ENCODE measurements at places on chromosomes 2 and 18.

- ATAC-seq, result no peak
These were observed 1080.2 kb upstream of the NRXN1 start for GRCh38 chr2:52112141-52112540.

DNA sequence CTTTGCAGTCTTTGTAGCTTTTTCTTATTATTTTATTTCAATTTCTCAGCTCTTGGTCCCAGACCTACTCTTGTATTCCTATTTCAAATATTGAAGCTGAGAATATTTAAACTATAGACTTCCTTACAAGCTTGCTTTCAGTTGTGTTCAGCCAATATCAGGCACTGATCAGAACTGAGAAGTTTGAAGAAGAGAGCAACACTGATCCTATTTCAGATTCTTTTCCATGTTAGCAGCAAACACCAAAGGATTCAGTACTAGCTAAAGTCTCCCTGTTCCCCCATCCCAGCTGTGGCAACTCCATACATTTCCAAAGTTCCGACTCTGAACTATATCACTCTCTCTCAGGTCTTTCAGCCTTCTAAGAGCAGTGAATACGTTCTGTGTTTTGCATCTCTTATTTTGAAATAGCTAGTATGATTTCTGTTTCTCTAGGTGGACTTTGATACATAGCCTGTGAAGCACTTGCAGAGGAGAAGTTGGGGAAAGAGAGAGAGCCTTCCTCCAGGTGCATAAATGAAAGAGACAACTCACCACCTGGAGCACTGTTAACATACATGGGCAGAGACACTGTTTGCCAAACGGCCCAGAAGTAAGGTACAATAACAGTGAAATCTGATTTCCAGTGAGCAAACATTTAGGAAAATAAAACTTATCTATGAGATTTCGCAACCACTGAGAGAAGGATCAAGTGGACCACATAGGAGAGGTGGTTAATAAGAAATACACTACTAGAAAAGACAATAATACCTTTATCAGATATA is 135.0 kb upstream of the ZNF804A start:
- no peak for ATAC-seq

DNA sequence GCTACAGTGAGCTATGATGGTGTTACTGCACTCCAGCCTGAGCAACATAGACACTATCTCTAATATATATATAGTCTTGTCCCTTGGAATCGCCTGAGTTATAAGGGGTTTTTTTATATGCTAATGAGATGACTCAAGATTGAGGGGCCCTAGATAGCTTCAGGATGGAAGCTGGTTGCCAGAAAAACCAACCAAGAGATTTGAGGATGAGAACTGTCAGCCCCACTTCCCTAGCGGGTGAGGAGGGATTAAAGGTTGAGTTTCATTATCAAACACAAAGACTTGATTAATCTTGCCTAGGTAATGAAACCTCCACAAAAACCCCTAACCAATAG is 12.6 kb upstream of the GALM start:
- no peak for ATAC-seq

DNA sequence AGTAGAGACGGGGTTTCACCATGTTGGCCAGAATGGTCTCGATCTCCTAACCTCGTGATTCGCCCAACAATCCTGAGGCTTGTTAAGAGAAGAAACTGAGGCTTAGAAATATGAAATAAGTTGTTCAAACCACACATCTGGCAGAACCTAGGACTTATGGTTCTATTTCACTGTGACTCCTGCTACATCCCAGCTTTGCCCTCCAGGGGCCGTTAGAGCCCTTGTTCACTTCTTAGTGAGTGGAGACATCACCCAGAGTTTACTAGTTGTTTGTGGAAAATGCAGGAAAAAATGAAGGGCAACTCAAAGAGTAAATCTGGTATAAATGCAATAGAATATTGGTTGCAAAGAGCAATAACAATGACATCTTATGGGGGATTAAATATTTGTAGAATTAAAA is 43.9 kb downstream of the MARCHF4 start:
- ATAC-seq, result peak; percentile 67

GRCh38 chr18:6731222-6731596 is 1.7 kb downstream of the ARHGAP28 start:
- peak; percentile 52 for ATAC-seq

GRCh38 chr18:3836483-3837335 is 386.7 kb downstream of the TGIF1 start:
- no peak for ATAC-seq

GRCh38 chr2:222907790-222908441 is 47.1 kb downstream of the ACSL3 start:
- no peak for ATAC-seq

- no peak for ATAC-seq
These were observed 169.1 kb downstream of the CDH2 start for GRCh38 chr18:28007841-28008240.

GRCh38 chr2:239253264-239253663 is 147.6 kb downstream of the HDAC4 start:
- no peak for ATAC-seq

GRCh38 chr2:199602271-199602895 is 144.6 kb upstream of the SATB2 start:
- peak; percentile 68 for ATAC-seq

GRCh38 chr2:31381601-31382000 is 32.9 kb downstream of the XDH start:
- no peak for ATAC-seq

GRCh38 chr2:215431778-215432758 is 3.8 kb downstream of the FN1 start:
- ATAC-seq, result no peak

GRCh38 chr2:218953366-218953954 is 6.0 kb upstream of the CDK5R2 start:
- no peak for ATAC-seq

DNA sequence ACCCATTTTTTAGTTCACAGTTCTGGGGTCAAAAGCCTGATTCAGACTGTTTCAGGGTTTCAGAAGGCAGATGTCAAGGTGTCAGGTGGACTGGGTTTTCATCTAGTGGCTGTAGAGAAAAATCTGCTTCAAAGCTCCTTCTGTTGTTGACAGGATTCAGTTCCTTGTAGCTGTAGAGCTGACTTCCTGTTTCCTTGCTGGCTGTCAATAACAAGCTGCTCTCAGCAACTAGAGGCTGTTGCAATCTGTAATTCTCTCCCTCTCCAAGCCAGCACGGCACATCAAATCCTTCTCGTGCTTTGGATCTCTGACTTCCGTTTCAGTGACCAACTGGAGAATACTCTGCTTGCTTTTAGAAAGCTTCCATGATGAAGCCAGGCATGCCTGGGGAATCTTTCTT is 179.4 kb downstream of the DOK6 start:
- no peak for ATAC-seq

- no peak for ATAC-seq
These were observed 29.7 kb downstream of the INO80D start for GRCh38 chr2:206056286-206056685.

GRCh38 chr18:59699061-59699460 is 1.8 kb upstream of the CCBE1 start:
- ATAC-seq, result no peak

- ATAC-seq, result peak; percentile 56
These were observed 4.9 kb downstream of the DAW1 start for GRCh38 chr2:227876300-227876801.

- no peak for ATAC-seq
These were observed 176.4 kb downstream of the ALK start for GRCh38 chr2:29744976-29745375.

GRCh38 chr2:68320118-68320641 is 431 bp upstream of the CNRIP1 start:
- no peak for ATAC-seq

DNA sequence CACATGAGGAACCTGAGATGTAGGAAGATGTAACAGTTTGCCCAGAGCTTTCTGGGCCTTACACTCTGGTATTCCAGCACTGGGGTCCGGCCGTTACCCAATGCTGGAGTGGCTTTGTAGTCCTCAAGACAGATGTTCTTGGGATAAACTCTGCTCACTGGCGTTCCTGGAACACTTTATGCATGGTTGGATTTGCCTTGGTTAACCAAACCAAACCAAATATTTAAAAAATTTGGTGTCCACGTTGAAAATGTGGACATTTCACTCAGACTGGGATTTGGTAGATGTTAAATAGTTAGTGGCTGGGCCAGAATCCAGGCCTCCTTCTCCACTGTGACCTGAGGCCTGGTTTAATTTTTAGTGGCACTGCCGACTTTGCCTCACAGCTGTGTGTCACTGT is 81.5 kb downstream of the ACOXL start:
- no peak for ATAC-seq

- ATAC-seq, result no peak
These were observed 82.6 kb downstream of the MARCO start for GRCh38 chr2:119024568-119024967.

GRCh38 chr2:68689553-68690537 is 44.8 kb upstream of the ARHGAP25 start:
- no peak for ATAC-seq

DNA sequence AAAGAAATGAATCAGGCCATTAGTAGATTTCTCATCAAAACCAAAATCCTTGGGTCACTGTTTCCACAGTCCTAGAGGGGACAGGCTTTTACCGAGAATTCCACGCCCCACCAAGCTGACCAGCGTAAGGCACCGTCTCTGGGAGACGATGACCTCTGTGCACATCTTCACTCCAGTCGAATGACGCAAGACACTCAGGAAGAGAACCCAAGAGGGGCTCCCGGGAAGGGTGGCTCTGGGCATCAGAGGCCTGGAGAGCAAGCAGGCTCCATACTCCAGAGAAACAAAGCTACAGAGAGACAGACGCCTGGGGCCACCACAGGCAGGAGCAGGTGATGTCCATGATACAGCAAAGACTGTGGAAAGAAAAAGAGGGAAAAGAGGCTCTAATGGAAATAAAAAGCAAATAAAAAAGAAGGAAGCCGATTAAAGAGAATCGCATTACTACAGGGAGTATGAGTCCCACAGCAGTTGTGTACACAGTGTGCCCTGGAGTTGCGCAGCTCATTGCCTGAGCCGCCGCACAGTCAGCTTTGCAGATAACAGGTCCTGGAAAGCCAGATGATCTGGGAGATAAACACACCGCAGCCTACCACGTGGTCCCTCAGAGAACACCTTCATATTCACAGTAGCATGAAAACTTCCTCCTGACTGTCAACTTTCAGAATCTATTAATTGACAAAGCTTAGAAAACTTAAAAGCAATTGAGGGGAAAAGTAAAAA is 572.7 kb upstream of the SALL3 start:
- ATAC-seq, result no peak

GRCh38 chr2:197606180-197606579 is 69.2 kb downstream of the RFTN2 start:
- no peak for ATAC-seq

DNA sequence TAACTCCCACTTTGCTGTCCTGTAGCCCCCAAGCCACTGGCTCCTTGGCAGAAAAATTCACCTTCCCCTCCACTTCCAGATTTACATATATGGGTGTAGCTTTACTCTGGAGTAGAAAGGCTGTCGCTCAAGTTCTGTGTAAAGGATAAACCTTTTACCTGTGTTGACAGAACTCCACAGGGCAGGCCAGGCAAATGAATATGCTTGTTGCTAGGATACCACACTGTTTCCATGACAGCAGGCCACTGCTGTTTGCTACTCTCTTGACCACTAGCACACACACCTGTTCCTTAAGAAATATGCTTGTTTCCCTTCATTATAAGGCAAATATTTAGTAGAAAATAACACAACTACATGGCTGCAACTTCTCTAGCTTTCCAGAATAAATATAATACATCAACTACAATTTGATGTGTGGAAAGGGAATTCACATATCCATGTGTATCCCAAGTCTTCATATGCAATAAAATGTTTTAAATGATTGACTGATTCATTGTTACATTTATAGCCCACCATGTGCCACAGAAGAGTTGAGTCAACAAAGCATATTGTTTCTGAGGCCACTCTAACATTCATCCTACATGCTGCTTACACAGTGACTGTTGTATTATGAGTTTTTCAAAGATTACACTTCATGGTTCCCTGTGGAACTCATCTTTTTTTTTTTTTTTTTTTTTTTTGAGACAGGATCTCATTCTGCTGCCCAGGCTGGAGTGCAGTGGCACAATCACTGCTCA is 56.2 kb upstream of the ROCK1 start:
- ATAC-seq, result no peak

DNA sequence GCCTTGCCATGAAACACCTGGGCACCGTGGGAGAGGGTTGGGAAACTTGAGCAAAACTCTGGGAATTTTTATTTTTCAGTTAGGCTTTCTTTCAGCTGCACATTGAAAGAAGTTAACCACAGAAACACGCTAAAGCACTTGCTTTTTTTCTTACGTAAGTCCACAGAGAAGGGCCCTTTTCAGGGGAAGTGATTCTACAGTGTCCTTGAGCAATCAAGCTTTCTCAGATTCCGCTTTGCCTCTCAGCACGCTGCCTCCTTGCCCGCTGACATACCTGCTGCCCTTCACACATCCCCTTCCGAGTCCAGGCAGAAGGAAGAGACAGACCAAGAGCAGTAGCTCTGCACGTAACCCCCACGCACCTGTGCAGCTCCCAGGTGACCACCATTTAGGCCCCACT is 135.5 kb upstream of the MYT1L start:
- no peak for ATAC-seq

GRCh38 chr2:150099805-150100204 is 387.7 kb downstream of the RND3 start:
- ATAC-seq, result no peak

GRCh38 chr2:177338177-177338721 is 54.3 kb upstream of the AGPS start:
- peak; percentile 56 for ATAC-seq

DNA sequence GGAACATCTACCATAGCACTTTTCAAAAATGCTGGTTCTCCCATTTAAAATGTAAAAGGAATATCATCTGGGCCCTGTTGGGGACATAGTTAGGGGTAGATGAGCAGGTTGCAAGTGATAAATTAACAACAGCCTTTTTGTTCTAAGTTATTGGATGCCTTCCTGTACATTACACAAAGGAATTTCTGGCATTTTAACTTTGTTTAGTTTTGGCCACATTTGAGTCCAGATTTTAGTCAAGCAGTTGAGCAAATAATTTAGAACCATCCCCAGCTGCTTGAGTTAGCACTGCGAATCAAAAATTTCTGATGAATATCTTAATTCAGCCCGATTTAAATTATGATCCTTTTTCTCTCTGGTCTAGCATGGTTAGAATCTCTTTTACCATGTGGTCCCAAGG is 124.4 kb downstream of the TTC27 start:
- ATAC-seq, result peak; percentile 62

GRCh38 chr2:224884188-224884587 is 158.1 kb downstream of the DOCK10 start:
- ATAC-seq, result no peak

DNA sequence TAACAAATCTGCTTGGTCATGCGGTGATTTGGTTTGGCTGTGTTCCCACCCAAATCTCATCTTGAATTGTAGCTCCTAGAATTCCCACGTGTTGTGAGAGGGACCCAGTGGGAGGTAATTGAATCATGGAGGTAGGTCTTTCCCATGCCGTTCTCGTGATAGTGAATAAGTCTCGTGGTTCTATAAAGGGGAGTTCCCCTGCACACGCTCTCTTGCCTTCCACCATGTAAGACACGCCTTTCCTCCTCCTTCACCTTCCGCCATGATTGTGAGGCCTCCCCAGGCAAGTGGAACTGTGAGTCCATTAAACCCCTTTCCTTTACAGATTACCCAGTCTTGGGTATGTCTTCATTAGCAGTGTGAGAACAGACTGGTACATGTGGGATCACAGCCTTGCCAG is 36.7 kb downstream of the TRABD2A start:
- no peak for ATAC-seq

GRCh38 chr2:218885981-218886947 is 5.6 kb downstream of the WNT10A start:
- ATAC-seq, result peak; percentile 32

GRCh38 chr18:23141104-23141999 is 6.1 kb downstream of the CABLES1 start:
- ATAC-seq, result peak; percentile 50

Measured in SK-N-SH treated with all-trans-retinoic acid at 6 μM for 48 hours (cell line).